ENCODE measurements at places on chromosomes 13 and 19.
A peak's percentile ranks its signal among the peaks of the same experiment; 100 is the strongest.

DNA sequence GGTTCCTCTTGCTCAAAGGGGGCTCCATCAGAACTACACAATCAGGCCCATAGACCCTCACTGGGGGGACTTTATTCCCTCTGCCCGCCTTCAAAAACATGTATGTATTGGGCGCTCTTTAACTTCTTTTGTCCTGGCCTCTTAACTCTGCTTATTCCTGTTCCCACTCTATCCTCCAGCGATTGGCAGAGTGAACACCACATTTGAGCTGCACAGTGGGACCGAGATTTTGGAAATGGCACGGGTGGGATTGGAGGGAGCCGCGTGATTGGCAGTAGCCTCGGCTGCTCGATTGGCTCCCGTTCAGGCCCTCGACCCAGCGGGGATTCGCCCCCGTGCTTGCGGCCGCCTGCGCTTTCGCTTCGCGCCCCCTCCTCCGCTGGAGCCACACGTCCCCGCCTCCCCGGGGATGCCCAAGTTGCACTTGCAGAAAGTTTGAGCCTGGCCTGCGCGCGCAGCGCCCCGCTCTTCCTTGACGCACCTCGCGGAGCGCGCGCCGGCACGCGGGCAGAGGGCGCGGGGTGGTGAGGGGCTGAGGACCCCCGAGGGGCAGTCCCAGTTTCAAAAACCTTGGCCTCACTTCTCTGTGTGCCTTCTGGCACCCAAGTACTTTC, at the start of gene ZIC5:
ZIC5 (minus strand) TSS at position 192 of the 614 bp plus-strand sequence; CDS start at position 28, 164 bp downstream.
- no peak for DNase-seq

DNA sequence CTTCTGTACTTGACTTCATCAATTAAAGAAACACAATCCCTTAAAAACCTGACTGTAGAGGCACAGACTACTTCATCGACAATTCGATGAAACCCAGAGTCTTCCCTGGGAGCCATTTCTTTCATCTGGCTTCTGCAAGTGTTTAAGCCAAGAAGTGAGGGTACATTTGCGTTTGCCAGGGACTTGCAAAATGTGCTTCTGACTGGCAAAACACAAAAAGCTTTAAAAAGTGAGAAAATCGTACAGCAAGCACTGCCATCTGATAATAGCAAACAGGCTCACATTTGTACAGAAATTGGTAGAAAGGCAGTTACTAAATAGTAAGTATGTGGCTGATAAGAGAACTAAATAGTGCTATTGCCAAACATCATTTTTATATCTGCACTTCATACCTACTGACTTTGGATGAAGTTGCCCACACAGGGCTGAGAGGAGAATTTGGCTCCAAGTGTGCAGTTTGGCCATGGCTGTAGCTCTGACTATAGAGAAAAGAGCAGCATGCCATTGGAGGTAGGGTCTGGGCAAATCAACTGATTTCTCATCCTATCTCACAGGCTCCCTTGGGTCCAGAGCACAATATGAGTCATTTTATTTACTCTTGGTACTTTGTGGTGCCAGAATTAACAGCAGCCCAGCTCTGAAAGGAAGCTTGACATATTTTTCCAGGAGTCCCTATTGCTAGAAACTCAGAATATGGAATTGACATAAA, 358.1 kb downstream of the OXGR1 start:
- no peak for DNase-seq

- DNase-seq, result peak; percentile 30
Observed at GRCh38 chr13:114067381-114067885, 65.0 kb downstream of the RASA3 start.

GRCh38 chr19:5173993-5174392, 166.6 kb downstream of the PTPRS start:
- DNase-seq, result no peak

- no peak for DNase-seq
Observed at GRCh38 chr19:47028195-47028601, 8.6 kb downstream of the NPAS1 start.

GRCh38 chr19:12000152-12000981, 35.1 kb downstream of the ZNF433 start:
- no peak for DNase-seq

GRCh38 chr13:45180713-45181601, 19.9 kb downstream of the KCTD4 start:
- no peak for DNase-seq

GRCh38 chr19:38644719-38645118, 2.7 kb upstream of the ACTN4 start:
- no peak for DNase-seq

DNA sequence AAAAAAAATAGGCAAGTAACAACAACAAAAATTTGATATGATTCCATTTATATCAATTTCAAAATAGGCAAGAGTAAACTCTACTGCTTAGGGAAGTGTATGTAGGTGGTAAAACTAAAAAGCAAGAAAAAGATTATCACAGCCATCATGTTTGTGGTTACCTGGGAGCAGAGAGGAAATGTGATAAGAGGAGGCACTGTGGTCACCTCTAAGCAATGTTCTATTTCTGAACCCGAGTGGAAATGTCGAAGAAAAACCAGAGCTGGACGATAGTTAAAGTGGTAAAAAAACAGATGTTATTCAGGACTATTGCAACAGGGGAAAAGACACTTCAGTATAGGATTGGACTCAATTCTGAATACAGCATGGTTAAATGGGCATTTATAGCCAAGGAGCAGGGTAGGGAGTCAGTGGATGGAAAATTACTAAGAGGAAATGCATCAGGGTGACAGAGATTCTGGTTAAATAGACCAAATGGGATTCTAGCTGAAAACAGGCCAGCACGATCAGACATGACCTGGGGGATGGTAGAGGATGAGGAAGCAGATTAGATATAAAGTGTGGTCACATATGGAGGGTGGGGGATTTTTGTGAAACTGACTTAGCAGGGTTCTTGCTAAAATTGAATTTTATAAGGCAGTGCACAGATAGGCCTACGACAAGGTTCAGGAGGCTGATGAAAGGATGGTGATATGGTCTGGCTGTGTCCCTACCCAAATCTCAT, 6.0 kb upstream of the TEX30 start:
- DNase-seq, result no peak

- DNase-seq, result no peak
Observed at GRCh38 chr19:30314056-30314804, 58.0 kb upstream of the ZNF536 start.

DNA sequence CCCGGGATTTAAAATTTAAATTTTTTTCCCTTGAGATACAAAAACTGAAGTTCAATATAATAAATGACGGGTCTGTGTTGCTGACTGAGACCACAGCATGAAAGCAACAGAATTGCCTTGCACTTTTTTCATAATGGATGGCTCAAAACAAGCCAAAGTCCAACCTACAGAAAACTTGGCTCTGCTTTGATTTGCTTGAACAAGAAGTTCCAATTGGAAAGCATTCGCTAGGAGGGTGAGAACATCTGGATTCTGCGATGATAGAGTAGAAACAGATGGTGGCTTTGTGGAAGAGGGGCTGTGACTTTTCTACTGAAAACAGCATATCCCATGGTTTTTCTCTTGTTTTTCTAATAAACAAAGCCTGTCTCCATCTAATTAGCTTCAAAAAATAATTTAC, 46.4 kb downstream of the THSD1 start:
- no peak for DNase-seq

- no peak for DNase-seq
Observed at GRCh38 chr13:38662362-38662761, 24.5 kb upstream of the FREM2 start.

- DNase-seq, result peak; percentile 39
Observed at GRCh38 chr19:11377237-11377636, 2.8 kb downstream of the SWSAP1 start.

GRCh38 chr13:50981686-50982085, 72.1 kb downstream of the RNASEH2B start:
- no peak for DNase-seq

Measured in midbrain (tissue), 1 donor.